HTR-8/SVneo (cell line): ENCODE measurements at places on chromosomes 6 and 20.

DNA sequence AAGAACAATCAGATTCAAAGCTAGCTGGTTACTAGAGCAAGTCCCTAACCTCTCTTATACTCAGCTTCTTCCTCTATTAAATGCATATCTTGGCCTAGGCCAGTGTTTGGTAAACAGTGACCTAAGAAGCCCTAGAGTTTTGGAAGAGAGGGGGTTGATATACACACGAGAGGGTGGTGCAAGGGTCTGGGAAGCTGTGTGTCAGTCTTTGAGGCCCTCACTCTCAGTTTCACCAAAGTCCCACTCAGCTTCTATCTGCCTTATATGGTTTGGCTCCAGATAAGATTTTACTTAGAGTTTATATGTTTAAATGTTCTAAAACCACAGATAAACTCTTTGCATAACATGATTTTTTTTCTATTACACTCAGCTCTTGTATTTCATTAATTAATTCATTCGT lies 526.1 kb upstream of the BTBD3 start:
- no peak for DNase-seq

GRCh38 chr6:68718385-68719073 lies 83.4 kb downstream of the ADGRB3 start:
- DNase-seq: no peak

- no peak for DNase-seq
Observed at GRCh38 chr6:113819169-113819830, 37.8 kb upstream of the MARCKS start.

GRCh38 chr6:56802584-56802983 lies 152.3 kb upstream of the BEND6 start:
- peak; percentile 30 for DNase-seq

DNA sequence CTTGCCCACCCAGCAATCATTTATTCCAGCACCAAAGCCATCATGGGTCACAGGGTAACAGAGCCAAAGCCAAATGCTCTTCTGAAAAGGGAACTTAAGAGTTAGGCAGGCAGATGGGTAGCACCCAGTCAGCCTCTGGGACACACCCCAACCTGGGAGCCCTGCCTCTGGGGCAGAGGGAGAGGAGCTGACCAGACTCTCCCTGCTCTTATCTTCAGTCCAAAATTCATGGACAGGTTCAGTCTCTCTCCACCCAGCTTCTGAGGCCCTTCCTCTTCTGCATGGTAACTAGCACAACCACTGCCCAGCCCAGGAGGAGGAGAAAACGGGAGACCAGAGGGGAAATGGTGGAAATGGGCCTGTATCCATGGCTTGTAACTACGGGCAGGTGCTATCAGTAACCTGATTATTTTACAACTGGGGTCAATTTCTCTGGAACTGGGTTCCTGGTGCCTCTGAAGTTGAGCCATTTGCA lies 105.4 kb downstream of the NOL4L start:
- no peak for DNase-seq
